Right lobe of liver (tissue), 6 donors: ENCODE measurements at places on chromosomes 4 and X.

DNA sequence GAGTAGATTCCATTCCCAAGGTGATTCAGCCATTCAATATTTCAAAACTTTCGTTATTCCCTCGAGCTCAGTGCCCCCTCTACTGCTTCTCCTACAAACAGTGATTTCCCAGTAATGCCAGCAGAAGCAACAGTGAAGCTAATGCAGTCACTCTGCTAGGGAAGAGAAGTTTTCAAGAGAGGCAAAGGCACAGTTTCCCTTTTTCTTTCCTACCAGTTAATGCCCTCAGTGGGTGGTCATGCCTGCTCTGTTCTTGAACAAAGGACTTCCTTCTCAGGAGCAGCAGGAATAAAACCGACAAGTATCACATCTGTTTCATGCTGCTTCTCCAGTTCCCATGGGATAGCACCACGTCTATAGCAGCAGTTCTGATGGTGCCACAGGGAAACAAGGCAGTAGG lies 317.2 kb downstream of the TENM3 start:
- DNase-seq, result no peak

- DNase-seq, result no peak
These were observed 1730.3 kb upstream of the TENM3 start for GRCh38 chr4:180512801-180513475.

- DNase-seq, result no peak
These were observed 708 bp downstream of the ARAP2 start for GRCh38 chr4:36243355-36244256.

DNA sequence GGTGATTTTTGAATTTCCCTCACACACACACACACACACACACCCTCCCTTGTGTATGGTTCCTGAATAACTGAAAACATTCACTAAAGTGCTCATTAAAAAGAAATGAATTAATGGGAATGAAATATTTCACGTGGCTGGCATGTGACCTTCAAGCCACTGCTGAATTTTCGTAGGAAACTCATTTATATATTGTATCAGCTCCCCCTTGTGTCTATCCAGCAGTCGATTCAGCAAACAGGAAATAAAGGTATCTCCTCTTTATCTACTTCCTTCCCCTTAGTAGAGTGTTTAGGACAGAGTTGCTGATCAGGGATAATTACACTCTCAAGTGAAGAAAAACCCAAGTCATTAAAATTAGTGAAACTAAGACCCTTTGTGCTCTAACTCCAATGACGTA lies 912.6 kb upstream of the LCORL start:
- DNase-seq, result no peak

DNA sequence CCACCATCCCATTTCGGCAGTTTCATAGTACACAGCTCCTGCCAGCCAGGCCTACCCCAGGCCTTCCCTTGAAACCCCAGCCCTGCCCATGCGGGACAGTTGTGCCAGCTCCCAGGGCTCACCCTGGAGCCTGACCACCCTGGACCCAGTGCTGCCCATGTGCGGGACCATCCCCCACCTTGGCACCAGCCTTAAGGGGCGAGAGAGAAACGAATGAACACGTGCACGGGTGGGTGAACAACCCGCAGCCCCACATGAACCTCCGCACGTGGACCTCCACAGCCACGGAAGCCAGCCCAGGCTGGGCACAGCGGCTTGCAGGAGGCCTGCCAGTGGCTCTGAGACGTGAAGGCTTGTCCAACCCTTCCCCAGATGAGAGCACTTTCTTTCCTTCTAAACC lies 76.0 kb upstream of the MXD4 start:
- DNase-seq, result no peak

DNA sequence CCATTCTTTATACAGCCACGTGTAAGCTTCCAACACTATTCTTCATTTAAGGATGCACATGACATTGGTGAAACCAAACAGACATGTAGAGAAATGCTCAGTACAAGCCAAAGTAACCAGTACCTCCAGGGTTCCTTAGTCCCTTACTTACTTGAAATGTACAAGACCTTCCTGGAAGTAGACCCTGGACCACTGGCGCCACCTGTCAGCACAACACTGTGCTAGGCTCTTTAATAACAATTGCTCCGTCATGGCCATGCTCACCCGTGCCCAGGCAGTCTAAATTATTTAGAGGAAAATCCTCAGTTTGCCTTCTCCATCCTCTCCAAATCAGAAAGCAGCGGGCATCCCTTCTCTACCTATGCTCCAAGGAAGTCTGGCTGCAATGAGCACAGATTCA lies 52.7 kb downstream of the ADGRA3 start:
- no peak for DNase-seq

DNA sequence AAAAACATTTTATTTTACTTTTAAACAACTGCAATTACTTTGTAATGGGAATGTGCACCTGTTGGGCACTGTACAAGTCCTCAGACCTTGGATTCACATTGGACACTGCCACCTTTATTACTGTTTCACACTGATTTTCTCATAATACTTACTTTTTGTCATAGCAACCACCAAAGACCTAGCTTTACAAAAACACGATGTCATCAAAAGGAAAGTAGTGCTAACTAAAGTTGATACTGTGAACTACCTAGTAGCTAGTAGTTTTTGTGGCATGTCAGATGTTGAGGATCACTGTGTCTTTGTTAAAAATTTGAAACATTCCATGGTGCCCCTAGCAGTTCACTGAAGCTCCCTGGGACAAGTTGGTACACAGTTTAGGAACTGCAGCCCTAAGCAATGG lies 62.9 kb upstream of the HOPX start:
- DNase-seq, result no peak

- DNase-seq, result no peak
These were observed 296.2 kb upstream of the AMOT start for GRCh38 chrX:113136836-113137235.

GRCh38 chr4:121665371-121665770 lies 31.4 kb downstream of the ANXA5 start:
- DNase-seq, result no peak

GRCh38 chrX:50375481-50376267 lies 95.0 kb downstream of the DGKK start:
- DNase-seq, result no peak

DNA sequence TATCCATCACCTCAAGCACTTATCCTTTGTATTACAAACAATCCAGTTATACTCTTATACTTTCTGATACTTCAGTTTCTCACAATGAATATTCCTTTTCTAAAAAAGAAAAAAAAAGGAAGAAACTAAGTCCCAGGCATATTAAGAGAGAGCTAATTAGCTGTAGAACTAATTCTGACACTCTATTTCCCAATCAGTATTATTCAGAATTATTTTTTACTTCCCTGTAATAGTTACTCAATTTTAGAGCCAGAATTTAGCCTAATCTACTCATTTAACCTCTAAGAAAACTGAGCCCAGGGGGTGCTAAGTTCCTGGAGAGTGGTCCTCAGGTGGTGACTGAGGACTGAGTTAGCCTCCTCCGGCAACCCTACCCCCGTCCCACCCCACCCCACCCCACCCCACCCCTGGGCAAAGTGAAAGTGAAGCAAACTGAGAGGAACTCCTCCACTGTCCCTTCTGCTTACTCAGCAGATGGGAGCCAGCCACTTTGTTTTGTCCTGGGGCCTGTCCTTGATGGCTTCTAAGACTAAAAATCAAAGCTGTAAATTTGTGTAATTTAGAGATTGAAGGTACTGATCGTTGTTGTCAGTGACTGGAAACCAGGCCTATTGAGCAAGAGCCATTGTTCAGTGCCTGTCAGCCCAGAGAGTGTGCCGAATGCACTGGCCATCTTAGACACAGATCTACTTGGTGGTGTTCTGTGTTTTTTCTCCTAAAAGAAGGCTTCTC lies 162.1 kb downstream of the CBR4 start:
- DNase-seq, result no peak

DNA sequence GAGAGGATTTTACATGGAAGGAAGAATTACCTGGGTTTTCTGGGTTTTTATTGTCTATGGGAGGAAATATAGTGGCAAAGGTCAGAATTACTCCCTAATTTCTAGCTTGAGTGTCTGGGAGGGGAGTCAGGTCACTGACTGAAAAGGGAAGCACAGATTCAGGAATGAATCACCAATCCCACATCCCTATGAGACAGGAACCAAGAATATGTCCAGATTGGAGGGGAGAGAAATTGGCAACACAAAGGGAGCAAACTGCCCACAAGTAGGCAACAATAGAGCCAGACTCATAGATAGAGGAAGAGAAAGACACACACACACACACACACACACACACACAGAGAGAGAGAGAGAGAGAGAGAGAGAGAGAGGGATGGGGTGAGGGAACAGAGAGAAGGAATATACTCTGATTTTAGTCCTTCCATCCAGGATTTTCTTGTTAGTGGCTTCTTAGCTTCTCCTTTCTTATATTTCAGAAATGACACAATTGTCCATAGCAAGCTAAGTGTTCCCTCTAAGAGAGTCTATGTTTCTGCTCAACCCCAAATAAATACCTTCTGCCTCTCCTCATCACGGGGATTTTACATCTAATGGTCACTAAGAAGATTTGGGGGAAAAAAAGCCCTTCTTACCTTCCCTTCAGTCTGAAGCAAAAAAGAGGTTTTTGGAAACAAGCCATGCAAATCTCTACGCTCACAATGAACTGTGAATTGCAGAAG lies 12.0 kb downstream of the P2RY10 start:
- no peak for DNase-seq

DNA sequence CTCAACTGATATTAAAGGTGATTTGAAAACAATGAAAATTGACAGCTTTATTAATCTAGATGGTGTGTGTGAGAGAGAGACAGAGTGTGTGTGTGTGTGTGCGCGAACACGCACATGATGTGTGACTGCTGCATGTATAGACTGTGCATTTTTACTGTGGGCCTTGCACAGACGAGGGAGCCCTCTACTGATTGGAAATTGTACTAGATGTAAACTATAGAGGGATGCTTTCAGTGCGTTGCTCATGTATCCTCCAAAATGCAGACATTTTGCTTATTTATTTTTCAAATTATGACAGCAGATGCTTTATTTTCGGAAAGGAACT lies 168.4 kb upstream of the GK2 start:
- DNase-seq, result no peak

DNA sequence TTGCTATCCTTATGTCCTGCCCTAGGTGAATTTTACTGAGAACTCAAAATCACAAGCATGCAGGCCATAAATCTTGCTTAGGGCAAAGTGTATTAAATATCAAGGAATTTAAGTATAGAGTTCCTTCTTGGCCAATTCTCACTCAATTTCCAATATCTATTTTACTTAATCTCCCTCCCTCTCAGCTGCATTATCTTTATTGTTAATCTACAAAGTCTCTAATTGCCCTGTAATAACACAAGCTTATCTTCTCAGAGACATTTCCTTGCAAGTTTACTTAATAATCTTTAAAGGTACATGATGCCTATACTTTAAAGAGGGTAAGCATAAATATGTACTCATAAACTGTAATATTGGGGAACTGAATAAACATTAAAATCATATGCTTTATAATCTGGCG lies 26.9 kb upstream of the MAOB start:
- no peak for DNase-seq

GRCh38 chr4:56723659-56724230 lies 42.6 kb upstream of the HOPX start:
- no peak for DNase-seq

DNA sequence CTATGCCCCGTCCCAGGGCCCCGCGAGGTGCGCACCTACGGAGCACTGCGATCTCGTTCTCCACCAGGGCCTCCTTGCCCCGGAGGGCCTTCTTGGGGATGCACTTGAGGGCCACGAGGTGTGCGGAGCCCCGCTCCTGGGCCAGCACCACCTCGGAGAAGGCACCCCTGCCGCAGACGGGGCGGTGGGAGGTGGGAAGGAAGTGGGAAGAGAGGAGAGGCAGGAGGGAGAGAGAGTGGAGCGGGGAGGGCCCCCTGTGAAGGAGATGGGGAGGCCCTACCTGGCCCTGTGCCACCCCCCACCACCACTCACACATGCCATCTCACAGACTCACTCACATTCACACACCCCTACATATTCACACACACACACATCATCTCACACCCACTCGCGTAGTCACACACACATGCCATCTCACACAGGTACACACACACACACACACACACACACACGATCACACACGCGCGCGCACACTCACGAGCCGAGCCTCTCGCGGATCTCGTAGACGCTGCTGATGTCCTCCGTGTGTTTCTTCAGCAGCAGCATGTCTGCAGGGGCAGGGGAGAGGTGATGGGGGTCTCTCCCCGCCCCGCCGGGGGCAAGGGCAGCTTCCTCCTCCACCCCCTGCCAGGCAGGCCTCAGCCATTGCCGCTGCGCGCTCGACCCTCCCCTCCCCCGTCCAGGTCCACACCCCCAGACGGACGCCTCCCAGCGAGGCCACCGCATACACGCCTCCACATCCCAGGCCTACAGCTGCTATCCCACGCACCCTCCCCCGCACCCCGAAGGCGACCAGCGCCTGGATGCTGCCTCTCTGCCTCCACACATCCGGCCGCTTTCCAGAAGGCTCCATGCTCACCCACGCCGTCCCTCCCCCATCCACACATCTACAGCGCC lies 834 bp downstream of the PNCK start:
- no peak for DNase-seq

DNA sequence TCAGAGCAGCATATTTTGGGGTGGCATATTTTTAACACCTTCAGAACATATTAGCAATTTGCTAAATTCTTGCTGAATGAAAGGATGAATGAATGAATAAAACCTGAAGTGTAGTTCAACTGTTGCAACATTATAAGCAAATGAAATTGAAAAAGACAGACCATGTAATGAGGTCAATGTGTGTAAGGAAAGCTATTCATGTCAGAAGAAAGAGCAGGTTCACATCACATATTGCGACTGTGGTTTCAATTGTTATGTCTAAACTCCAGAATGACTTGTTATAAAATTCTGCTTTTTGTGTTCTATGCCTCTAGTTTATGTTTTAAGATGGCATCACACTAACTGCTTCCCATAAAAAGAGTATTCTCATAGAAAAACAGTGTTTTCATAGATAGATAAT lies 32.9 kb upstream of the DSPP start:
- DNase-seq, result no peak

GRCh38 chr4:53629296-53629695 lies 38.0 kb upstream of the LNX1 start:
- DNase-seq, result no peak

DNA sequence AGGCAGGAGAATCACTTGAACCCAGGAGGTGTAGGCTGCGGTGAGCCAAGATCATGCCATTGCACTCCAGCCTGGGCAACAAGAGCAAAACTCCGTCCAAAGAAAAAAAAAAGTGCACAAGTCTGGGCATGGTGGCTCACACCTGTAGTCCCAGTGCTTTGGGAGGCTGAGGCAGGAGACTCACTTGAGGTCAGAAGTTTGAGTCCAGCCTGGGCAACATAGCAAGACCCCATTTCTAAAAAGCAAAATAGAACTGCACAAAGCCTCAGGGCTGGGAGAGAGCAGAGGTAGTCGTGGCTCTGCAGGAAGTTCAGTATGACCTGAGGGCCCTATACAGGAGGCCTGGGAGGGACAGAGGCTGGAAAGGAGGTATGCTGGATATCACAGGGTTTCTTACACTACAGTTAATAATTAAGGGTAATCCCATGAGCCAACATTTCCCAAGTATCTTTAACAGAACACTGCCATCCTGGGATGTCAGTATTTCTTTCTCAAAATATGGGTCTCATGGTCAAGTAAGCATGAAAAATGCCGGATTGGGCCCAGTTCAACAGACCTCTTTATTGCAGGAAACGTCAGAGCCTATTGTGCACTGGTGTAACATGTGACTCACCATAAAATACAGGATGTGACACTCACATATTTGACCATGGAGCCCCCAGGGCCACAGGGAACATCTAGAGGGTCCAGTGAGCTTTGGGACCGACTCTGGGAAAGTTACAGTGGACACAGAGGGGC lies 37.8 kb downstream of the ACSL1 start:
- DNase-seq, result no peak
